ENCODE measurements at places on chromosomes 12 and 14. TPM values are rescaled to one million over a fixed set of nuclear protein-coding genes. Genes with fewer than 3 reads are reported as not detected.
A peak's percentile ranks its signal among the peaks of the same experiment; 100 is the strongest.

GRCh38 chr12:54562750-54563356, 13.5 kb downstream of the PDE1B start:
- DNase-seq = no peak

A2M gene
- total RNA-seq = 3.8 TPM

GRCh38 chr14:59090572-59090971, 97.9 kb upstream of the DAAM1 start:
- no peak for DNase-seq

LYZ gene
- under 0.01 TPM for total RNA-seq

- peak; percentile 91 for DNase-seq
Observed at GRCh38 chr12:120265473-120266179, at the start of gene PXN. PXN (minus strand) TSS chr12:120265730; CDS start chr12:120265629, 101 bp downstream.

- DNase-seq = peak; percentile 60
Observed at GRCh38 chr14:78598046-78598920, 428.1 kb downstream of the NRXN3 start.

GRCh38 chr12:57185906-57186508, 30.6 kb upstream of the NXPH4 start:
- DNase-seq = no peak

HSP90B1 gene
- total RNA-seq = 525 TPM

DNA sequence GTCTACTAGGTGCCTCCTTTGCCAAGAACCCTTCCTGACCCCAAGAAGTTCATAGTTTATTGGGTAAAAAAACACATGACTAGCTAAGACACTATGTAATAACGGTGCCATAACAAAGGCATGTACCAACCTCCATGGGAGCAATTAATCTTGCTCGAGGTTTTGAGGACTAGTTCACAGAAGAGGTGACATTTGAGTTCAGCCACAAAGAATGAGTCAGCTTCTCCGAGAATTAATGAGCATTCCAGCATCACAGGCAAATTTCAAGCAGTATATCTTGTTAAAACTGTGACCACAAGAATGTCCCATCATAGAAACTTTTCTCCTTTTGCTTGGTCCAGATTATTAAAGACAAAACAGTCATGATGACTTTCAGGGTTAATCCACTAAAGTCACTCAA, 113.0 kb upstream of the RAP1B start:
- no peak for DNase-seq

DNA sequence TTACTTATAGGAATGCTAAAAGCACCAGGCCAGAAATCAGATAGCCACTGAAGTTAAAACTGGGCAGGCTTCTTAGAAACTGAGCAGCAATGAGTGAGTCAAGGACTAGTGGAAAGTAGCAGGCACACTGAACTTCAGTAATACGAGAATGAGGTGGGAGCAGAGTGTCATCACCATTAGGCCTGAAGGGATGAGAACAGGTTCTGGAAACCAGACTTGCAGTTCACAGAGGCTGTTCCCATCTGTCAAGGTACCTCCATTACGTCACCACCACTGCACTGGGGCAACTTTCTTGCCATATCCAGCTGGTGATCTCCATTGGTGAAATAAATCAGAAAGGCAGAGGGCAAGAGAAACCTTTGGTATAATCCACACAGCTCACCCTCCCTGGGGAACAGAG, 15.6 kb downstream of the ZNF10 start:
- no peak for DNase-seq

IFI27 gene
- total RNA-seq = 78.0 TPM

DNA sequence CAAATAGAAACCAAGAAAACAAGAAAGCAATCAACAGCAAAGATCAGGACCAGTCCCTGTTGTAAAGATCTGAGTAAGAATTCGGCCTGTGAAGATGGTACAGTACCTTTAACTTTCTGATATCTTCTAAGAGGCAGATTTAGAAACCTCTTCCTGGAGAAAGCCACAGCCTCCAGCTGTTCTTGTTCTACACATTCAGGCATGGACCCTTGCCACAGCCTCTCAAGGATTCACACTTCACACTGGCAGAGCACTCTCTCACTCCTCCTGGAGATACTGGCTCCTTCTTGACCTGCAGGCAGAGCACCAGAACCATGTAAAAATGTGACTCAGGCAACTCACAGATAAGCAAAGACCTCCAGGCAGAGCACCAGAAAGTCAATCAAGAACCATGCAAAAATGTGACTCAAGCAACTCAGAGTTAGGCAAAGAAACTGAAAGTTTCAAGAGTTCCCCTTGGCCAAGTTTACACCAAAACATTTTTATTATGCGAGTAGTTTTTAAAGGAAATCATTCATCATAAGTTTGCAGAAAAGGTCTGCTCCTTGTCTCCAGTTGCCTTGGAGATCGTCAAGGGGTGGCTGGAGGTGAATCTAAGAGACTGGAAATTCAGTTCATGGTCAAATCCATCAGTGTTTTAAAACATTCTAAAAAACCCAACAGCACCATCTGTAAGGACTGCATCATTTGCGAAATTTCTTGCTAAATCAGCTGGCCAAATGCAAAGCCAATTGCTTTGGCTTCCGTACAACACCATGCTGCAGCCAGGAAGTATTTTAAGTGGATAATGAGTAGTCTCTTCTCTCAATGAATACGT, 119.3 kb upstream of the MDM1 start:
- DNase-seq = peak; percentile 76

DNA sequence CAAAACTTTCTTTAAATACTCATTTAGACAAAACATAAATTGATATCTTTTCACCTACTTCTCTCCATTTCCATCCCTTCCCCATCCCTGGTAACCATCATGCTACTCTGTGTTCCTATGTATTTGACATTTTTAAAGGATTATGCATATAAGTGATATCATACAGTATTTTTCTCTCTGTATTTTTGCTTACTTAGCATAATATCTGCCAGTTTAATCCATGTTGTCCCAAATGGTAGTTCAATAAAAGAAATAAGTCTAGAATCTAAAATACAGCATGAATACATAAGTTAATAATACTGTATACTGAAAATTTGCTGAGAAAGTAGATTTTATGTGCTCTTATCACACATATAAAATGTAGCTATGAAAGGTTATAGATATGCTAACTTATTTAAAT, 190.3 kb upstream of the NAV3 start:
- no peak for DNase-seq

- no peak for DNase-seq
Observed at GRCh38 chr14:89344920-89345254, 72.1 kb downstream of the FOXN3 start.

PPP1R36 gene
- total RNA-seq = 0.40 TPM

DNA sequence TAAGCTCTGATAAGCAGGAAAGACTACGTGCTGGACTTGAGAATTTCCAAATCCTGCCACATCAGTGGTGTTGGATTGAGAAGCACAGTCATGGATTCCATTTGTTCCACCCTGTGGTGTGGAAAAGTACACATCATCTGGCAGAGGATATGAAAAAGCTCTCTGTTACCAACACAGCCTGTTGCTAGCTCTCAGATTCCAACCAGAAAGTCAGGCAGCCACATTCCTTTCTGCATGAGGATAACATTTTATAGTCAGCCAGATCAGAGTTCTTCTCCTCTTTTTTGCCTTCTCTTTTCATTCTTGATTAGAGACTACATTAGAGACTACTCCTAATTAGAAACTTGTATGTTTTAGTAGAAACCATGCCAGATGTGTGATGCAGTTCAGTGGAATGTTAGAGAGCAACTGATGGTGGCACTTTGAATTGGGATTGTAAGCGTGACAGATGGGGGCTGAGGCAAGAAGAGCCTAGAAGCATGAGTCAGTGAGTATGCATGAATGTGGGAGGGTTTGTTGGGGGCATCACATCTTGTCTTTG, 61.2 kb upstream of the STXBP6 start:
- peak; percentile 43 for DNase-seq

MUCL1 gene
- total RNA-seq = not detected

TGM1 gene
- total RNA-seq = 0.20 TPM

ADAM21 gene
- under 0.01 TPM for total RNA-seq

LBHD2 gene
- total RNA-seq = not detected

ART4 gene
- 121 TPM for total RNA-seq

- DNase-seq = no peak
Observed at GRCh38 chr12:60489071-60489470, 893.2 kb downstream of the SLC16A7 start.

MVK gene
- 6.7 TPM for total RNA-seq

- DNase-seq = no peak
Observed at GRCh38 chr14:25247609-25248008, 197.7 kb upstream of the STXBP6 start.

FAM181A gene
- total RNA-seq = not detected

Data from lung microvascular endothelial cell (primary cell).